Activated B cell treated with CpG ODN at 0.5 μM for 24 hours (primary cell): ENCODE measurements at places on chromosomes 4 and X. TPM values are rescaled to one million over a fixed set of nuclear protein-coding genes. Genes with fewer than 3 reads are reported as not detected.

The AFM gene
- not detected in 2 replicates for total RNA-seq

GRCh38 chr4:47519239-47519883, 34.3 kb downstream of the ATP10D start:
- DNase-seq, result no peak

GRCh38 chrX:140034916-140035315, 69.6 kb upstream of the CXorf66 start:
- DNase-seq, result no peak

GRCh38 chr4:6782147-6782845, at the start of gene KIAA0232:
KIAA0232 (plus strand) TSS chr4:6782727; CDS start chr4:6824454, 41,727 bp downstream.
- peak; percentile 93 for DNase-seq

The ARHGAP36 gene
- not detected in 2 replicates for total RNA-seq

- no peak for DNase-seq
Observed at GRCh38 chr4:121189326-121190215, 25.4 kb upstream of the TNIP3 start.

- no peak for DNase-seq
Observed at GRCh38 chr4:121270389-121270788, 106.3 kb upstream of the TNIP3 start.

The ADH1C gene
- total RNA-seq, result not detected in 2 replicates

The KIT gene
- not detected in 2 replicates for total RNA-seq

The SSX3 gene
- total RNA-seq, result not detected in 2 replicates

The NSG1 gene
- total RNA-seq, result not detected in 2 replicates

The IL13RA2 gene
- not detected in 2 replicates for total RNA-seq

GRCh38 chr4:88102026-88102425, 56.4 kb downstream of the ABCG2 start:
- no peak for DNase-seq

The SHROOM4 gene
- not detected in 2 replicates for total RNA-seq

- no peak for DNase-seq
Observed at GRCh38 chr4:101593666-101594065, 196.9 kb upstream of the BANK1 start.

The CENPU gene
- 7.0 and 7.1 TPM in 2 replicates for total RNA-seq

- no peak for DNase-seq
Observed at GRCh38 chr4:86946868-86947500, 12.2 kb downstream of the AFF1 start.

The GLRB gene
- total RNA-seq, result not detected in 2 replicates

DNA sequence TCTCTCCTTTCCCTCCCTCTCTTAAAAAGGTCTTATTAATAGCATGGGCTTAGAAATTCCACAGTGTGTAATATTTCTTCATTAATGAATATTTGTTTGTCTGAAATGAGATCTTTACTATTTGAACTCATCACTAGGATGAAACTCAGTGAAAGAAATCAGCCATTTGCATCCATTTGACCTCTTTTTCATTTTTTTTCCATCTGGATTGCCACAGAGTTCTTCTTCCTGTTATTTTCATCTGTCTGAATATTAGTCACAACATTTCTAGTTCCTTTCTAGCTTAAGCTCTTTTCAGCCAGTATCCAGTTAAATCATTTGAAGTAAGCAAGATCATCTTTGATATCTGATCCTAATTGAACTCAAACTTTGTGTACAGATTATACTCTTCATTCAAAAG, 69.2 kb upstream of the PLS3 start:
- no peak for DNase-seq

The MAGED2 gene
- total RNA-seq, result 44.0 and 49.4 TPM in 2 replicates

DNA sequence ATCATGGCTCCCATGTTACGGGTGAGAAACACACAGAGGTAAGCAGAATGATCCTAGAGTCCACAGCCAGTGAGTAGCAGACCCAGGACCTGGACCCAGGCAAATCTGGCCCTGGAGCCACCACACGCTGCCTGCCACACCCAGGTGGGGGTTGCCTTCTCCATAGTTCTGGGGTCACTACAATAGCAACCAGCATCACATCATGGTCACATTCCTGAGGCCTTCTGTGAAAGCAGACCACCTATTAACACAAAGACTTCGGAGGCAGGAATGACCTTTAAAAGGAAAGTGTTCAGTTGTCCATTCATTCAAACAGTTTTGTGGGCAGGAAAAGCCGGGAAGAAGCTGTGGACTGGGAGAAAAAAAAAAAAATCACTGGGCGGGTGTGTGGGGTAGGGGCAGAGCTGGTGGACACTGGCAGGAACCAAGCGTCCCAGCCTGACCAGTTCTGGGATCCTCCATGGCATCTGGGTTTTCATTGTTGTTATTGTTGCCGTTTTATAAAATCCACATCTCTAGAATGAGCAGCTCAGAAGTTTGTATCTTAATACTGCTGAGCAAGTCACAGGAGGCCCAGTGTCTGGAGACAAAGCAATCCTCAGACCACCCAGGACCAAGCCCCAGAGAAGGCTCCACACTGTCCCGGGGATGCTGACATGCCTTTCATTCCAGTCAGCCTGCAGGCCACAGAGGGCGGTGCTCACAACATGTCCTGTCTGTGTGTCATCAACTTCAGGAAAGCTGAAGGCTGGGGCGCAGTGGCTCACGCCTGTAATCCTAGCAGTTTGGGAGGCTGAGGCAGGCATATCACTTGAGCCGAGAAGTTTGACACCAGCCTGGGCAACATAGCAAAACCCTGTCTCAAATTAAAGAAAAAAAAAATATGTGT, 67.0 kb downstream of the SEL1L3 start:
- no peak for DNase-seq

DNA sequence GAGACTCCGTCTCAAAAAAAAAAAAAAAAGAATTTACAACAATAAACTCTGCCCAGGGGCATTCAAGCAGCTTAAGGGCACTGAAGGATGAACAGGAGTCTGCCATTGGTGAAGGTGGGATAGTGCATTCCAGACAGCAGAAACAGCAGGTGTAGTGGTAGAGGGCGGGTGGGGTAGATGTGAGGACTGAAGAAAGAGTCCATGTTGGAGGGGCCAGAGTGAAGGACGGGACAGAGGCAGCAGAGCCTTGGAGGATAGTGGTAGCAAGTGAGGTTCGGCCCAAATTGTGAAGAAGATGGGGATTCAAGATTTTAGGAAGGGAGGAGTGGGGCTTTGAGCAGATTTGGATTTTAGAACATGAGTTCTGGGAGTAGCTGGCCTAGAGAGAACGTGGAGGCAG, 75.7 kb downstream of the MED28 start:
- DNase-seq, result no peak

DNA sequence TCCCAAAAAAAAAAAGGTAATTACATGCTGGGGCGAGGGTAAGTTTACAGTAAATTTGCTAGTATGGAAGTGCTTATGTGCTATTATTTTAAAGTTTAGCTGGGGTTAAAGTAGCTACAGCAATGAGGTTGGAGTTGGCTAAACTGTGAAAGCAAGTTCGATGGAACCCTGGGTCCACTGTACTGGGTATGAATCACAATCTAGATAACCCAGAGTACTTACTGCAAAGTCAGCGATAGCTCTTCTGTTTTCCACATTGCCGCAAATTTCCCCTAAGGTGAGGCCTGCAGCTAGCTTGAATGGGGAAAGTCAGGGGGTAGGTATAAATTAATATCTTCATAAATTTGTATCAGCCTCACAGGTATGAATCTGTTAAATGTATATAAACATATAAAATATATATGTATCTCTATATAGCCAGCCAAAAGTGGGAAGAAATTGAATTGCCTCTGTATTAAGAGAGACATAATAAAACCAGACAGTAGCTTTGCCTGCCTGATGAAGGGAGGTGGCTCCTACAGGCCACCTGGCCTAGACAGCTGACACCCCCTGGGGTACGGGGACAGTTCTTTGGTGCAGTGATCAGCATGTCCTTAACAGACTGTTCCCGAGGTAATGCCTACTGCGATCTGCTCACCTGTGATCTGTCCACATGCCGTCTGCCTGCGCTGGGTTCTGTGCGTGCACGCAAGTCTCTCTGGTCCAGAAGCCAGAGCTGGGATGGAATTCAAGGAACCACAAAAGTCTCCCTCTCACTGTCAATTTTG, 30.6 kb downstream of the CLRN2 start:
- no peak for DNase-seq

DNA sequence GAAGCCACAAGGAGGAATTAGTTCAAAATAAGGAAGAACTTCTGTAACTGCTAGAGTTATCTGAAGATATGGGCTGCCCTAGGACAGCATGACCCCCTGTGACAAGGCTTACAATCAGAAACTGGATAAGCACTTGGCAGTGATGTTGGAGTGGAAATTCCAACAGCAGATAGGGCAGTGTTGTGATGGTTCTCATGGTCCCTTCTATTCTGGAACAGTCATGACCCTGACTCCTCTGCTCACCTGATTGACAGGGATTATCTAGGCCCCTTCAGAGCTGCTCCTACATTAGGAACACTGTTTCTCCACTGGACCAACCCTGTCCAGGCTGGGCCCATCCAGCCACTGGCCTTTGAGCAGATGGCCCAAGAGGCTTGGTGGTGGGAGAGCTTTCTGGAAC, 17.9 kb downstream of the NALF2 start:
- DNase-seq, result no peak

- no peak for DNase-seq
Observed at GRCh38 chr4:97132435-97132834, 1010.8 kb downstream of the STPG2 start.

DNA sequence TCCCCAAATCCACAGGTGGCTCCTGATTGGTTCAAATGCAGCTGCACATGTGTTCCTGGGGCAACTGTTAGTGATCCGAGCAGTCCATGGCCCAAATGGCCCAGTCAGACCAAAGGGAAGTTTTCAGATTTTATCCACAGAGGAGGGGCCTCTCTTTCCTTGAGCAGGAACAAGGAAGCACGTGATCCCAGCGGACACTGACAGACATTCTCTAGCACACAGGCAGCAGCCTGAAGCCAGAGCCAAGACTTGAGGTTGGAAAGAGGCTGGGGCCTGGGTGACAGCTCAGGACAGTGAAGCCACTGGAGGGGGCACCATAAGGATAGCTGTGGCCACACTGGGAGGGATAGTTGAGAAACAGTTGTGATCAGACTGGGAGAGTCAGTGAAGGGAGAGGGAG, 3.5 kb upstream of the ZFP92 start:
- no peak for DNase-seq

- no peak for DNase-seq
Observed at GRCh38 chr4:171644430-171645057, 168.7 kb upstream of the GALNTL6 start.

DNA sequence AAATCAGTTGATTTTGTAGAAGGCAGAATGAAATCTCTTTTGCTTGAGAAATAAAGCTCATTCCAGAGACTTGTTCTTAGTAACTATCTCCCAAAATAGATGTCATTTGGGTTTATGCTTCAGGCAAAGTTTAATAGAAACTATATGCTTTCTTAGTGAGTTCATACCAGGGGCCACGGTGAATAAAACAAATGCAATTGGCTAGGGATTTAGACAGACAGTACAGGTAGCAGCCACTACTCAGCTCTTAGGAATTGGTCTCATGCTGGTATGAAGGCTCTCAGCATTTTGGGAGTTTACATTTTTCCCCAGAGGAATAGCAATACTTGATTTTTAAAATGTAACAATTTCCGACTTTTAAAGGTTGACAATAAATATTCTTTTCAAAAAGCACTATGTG, 27.0 kb downstream of the GYPA start:
- no peak for DNase-seq

The KLHL4 gene
- not detected in 2 replicates for total RNA-seq

DNA sequence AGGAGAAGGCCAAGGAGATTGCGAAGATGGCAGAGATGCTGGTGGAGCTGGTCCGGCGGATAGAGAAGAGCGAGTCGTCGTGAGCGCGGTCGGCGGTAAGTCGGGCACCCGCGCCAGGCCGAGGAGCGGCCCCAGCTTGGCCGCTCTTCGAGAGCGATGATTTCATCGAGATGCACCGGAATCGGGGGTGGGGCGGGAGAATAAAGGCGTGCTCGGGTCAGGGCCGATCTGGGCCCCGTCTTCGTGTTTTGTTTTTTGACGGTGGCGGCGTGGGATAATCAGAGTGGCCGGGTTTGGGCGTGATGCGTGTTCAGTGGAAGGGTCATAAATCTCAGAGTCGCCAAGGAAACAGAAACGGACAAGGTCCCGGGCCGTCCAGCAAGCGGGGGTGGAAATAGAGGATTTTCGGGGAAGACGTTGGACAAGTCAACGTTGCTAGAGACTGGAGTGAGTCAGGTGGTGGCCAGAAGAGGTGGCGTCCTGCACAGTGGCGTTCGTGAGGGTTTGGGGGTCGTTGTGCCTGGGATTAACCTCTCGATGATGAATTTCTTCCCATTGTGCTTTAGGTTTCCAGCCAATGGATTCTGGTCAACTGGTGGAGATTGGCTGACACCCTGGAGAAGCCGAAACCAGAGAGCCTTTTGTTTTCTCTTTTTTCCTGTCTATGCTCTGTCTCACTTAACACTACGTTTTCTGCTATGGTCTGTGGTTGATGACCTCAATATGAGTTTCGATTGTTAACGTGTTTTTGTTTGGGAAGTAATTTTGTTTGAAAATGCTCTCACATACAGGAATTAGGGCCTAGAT, 882 bp downstream of the MRFAP1 start:
- no peak for DNase-seq

GRCh38 chr4:136277741-136278140, 1254.6 kb downstream of the PCDH18 start:
- DNase-seq, result no peak

GRCh38 chr4:186709517-186709916, 14.1 kb downstream of the FAT1 start:
- no peak for DNase-seq

- DNase-seq, result no peak
Observed at GRCh38 chr4:112038861-112039260, 106.4 kb upstream of the FAM241A start.

The APOO gene
- 14.0 and 16.6 TPM in 2 replicates for total RNA-seq

DNA sequence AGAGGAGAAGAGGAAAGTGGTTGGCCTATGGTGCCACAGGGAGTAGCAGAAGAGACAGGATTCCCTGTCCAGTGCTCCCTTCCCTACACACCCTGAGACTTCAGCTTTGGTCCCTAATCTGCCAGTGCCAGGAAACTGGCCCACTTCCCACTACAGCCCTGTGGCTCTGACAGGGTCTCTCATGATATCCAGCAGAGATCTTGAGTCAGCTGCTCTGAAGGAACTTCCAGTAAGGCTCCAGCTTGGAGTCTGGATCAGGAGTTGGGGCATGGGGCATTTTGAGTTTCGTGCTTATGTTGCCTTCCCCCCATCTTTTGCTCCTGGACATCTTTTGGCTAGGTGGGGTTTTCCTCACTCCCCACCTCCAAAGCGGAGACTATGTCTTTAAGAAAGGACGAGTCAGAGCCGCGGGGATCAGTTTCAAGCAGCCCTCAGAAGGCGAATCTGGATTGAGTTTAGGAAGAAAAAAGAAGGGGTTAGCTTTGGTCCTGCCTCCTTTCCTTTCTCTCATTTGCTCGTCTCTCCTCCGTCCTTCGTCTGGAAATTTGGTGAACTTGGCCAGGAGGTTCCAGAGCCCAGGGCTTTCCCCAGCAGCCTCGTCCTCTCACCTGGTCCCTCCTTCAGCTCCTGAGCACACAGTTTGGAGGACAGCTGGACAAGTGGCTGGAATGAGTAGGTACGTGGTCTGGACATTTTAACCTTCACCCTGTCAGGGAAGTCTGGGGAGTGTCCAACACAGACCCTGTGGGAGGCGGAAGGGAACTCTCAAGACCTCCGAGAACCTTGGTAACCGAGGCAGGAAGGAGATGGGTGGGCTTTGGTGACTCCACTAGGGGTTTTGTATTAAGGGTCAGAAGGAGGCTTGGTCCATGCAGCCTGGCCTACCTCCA, 104.4 kb downstream of the RTL5 start:
- DNase-seq, result no peak
